ENCODE measurements at places on chromosomes 16 and 17.

DNA sequence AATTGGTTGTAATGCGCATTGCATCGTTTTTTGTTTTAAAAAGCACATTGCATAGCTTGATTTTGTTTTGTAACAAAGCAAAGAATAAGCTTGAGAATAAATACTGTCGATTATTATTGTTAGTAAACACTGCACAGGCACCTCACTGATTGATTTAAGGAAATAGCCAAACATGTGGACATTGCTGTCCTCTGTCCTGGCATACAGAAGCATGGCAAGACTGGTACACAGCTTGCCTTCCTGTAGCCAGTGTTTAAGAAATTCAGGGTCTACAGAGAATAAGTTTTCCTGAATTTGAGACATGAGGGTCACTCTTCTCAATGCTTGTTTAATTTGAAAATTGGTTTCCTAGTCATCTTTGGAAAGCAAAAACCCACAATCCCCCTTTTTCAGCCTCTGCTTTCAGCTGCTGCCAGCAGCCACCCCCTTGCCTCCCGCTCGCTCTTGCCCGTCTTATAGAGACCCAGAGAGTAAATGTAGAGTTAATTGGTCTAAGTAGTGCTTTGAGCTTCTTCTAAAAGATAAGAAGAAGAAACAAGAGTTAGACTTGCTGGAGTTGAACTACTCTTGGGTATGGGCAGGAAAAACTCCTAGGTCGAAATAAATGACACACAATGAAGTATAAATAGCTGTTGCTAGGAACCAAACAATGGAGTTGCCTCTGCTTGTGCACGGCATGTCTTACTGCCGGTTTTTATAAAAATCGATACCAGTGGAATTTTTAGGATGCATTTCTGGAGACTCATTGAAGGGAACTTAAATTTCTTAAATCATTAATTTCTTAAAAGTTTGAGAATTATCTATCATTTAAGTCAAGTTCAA is 116.6 kb downstream of the MRTFB start:
- no peak for DNase-seq

- no peak for DNase-seq
Observed at GRCh38 chr17:9929871-9930270, 24.8 kb upstream of the RCVRN start.

- peak; percentile 88 for DNase-seq
Observed at GRCh38 chr16:19118938-19119431, 5.2 kb downstream of the ITPRIPL2 start.

- DNase-seq, result no peak
Observed at GRCh38 chr17:1110541-1110861, 69.3 kb downstream of the ABR start.

GRCh38 chr16:17386229-17386628 is 84.5 kb downstream of the XYLT1 start:
- no peak for DNase-seq

DNA sequence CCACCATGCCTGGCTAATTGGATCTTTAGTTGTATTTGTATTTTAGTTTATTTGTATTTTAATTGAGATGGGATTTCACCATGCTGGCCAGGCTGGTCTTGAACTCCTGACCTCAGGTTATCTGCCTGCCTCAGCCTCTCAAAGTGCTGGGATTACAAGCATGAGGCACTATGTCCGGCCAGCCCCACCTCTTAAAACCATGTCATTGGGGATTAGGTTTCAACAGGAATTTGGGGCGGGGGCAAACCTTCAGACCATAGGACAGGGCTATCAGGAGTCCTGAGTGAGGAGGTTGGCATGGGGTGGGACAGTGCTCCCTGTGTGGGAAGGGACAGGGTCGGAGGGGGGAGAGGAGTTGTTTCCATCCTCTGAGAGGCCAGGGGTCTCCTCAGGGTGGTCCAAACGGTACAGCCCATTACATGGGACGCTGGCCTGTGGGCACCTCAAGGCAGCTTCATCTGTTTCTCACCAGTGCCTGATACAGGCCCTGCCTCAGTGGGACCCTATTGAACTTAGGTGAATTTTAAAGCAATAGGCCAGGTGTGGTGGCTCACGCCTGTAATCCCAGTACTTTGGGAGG is 21.6 kb downstream of the GAA start:
- no peak for DNase-seq

GRCh38 chr17:8072341-8072728 is 15.2 kb downstream of the ALOX12B start:
- DNase-seq, result no peak

DNA sequence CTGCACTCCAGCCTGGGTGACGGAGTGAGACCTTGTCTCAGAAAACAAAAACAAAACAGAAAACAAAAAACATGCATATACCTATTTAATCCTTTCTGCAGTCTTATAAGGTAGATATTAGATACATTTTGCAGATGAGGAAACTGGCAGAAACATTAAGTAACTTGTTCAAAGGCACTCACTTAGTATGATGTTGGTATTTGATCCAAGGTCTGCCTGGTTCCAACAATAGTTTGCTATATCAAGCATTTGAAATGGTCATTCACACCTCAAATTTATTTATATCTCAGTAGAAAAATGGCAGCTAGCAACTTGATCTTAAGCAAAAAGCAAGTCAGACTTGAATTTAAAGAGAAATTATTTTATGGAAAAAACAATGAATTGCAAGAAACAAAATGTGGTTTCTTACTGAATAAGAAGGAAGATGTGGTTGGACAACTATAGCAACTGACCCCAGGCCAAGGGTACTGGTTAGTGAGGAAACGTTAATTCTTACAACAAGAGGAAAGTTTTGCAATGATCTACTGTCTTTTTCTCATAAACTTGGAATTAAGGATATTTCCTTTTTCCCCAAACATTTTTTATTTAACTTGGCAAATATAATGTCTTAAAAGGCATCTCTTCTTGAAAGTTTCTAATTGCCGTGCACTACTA is 19.7 kb downstream of the DHRS7B start:
- DNase-seq, result no peak

DNA sequence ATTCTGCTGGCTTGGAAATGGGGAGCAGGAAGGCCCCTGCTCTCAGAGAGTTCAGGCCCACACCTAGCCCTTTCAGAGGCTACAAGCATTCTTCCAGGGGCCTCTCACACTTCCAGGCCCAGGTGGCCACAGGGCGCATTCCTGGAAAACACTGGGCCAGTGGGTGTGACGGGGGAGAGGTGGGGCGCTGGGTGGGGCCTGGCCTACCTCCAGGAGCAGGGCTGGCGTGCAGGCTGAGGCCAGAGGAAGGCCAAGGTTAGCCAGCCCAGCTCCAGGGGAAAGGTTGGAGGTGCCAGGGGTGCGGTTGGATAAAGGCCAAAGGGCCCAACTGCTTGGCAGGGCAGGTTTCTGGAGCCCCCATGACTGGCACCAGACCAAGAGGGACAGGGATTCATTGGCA is 198.2 kb downstream of the MAF start:
- DNase-seq, result no peak

DNA sequence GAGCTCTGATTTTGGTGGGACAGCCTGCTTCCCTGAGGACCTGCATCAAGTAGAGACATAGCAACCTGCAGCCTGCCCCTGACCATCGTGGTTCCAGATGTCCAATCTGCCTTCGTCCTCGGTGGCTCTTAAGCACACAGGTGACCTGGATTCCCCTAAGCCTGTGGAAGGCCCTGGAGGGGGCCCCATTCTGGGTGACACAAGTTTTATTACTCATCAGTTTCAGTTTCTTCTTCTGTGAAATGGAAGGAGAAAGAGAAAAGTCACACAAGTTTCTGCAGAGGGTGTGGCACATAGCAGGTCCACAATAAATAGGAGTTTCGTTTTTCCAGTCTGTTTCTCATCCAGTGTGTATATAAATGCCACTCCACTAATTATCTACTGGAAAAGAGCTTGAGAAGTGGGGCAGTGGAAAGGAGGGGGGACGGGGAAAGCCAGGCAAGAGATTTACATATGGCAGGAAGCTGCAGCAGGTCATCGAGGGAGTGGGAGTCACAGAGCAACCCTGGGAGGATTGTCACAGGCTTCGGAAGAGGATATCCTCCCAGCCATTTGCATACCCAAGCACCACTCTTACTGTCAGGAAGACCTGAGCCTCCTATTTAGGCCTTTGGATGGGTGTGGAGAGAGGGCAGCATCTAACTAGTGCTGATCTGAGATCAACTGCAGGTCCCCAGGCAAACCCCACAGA is 10.0 kb upstream of the NOS2 start:
- no peak for DNase-seq

GRCh38 chr17:79019632-79020584 is 4.1 kb upstream of the C1QTNF1 start:
- DNase-seq, result peak; percentile 70

DNA sequence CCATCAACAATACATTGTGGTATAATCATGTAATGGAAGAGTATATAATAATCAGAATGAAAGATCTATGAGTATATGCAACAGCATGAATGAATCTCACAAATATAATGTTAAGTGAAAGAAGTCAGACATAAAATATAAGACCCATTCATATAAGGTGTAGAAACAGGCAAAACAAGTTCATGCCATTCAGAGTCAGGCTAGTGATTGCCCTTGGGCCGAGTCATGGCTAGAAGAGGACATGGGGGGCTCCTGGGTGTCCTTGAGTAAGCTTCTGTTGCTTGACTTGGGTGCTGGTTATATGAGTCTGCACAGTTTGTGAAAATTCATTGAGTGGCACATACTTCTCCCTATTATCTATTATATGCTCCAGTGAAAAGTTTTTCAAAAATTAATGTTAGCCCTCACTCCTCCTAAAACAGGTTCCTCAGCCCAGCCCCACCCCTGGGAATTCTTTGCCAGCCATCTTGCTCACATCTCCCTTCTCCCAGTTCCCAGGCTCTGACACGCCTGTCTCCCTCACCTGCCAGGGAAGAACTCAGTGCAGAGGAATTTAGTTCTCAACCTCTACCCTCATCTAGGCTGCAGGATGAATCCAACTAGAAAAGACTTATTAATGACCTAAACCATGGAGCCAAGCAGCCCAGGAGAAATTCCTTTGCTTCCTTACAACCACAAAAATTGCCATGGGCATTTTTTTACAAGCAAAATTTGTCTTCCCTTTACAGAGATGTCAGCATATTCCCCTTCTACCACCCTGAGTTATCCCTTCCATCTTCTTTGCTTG is 52.4 kb upstream of the NFAT5 start:
- DNase-seq, result peak; percentile 90

DNA sequence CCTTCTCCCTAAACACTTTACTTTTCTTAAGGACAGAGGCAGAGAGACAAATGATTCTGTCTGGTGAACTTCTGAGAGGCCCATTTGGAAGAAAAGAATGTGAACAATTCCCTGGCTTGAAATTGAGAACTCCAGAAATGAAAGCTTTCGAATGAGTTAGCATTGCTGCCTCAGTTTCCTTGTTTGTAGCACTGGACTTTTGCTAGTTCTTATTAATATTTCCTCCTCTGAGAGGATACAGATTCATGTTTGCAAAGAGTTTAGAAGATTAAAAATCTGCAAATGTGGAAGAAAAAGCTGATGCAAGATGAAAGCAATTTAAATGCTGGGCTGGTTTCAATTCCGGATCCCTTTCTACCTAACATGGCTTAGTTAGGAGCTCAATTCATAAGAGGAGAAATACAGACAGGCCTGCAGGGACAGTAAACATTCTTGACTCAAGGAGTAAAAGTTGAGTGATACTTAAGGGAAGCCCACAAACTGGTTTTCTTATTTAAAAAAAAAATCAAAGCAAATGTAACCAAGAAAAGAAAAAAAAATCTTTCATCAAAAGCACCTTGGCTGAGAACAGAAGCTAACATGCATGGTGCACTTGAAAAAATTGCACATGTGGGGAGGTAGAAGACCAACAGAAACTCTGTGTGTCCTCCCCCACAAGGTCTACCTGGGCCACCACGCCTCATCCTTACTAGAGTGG is 27.1 kb downstream of the HNF1B start:
- peak; percentile 49 for DNase-seq

DNA sequence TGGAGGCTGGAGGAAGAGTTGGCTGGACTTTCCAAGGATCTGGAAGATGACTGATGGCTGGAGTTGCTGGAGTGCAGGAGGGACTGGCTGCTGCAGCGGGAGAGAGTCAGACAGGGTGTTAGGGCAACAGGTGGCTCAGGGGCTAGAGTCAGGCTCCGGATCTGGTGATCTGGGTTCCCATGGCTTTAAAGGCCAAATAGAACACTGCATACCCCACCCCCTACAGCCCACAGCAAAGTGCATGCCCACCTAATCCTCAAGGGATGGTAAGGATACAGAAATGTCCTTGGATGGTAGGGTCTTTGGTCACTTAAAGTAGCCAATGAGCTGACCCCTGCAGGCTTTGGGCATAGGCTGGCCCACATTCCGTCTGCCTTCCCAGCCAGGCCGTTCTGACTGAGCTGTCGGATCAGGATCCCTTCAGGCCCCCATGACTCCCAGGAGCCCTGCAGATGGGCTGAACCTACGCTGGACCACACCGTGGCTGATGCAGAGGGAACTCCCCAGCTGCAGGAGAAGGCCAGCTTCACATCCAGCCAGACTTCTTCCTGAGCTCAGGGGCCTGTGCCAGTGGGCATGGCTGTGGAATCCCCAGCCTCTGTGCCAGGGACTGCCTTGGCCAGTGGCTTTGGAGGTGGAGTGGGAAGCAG is 13.9 kb downstream of the TNS4 start:
- DNase-seq, result no peak

DNA sequence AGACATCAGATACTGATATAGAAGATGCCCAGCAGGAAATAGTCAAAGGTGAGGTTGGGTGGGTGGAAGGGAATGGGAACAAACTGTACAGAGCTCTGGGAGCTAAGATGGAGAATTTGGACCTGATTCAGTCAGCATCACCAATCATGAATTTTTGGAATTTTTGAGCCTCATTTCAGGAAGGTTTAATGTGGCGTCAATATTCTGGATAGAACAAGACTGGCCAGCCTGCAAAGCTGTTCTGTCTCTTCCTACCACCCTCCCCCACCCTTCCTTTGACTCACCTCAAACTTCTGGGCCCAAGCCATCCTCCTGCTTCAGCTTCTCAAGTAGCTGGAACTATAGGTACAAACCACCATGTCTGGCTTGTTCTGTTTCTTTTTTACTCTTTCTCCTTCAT is 32.6 kb downstream of the CTCF start:
- DNase-seq, result peak; percentile 73

GRCh38 chr17:62655656-62656055 is 28.2 kb downstream of the MRC2 start:
- DNase-seq, result no peak

- peak; percentile 100 for DNase-seq
Observed at GRCh38 chr17:76709077-76709950, 1.5 kb downstream of the MXRA7 start.

GRCh38 chr16:19245326-19245925 is 40.1 kb upstream of the CLEC19A start:
- no peak for DNase-seq
